ENCODE measurements at places on chromosomes 3 and 15. TPM values are rescaled to one million over a fixed set of nuclear protein-coding genes. Genes with fewer than 3 reads are reported as not detected.

Gene LXN
- total RNA-seq = 36.1 TPM

Gene RAB6B
- 3.0 TPM for total RNA-seq

- no peak for ATAC-seq
These were observed 42.3 kb downstream of the NEK10 start for GRCh38 chr3:27326629-27327545.

DNA sequence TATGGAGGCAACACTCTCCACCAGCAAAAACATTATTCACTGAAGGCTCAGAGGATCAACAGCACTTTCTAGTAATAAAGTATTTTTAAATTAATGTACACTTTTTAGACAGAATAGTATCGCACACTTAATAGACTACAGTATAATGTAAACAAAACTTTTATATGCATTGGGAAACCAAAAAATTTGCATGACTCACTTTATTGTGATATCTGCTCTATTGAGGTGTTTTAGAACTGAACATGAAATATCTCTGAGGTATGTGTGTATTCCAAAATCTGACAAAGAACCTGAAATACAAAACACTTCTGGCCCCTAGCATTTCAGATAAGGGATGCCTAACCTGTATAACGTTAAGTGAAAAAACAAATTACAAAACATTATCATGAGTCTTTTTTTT, 99.7 kb downstream of the PRICKLE2 start:
- ATAC-seq = no peak

- ATAC-seq = peak; percentile 48
These were observed 56.0 kb upstream of the LCTL start for GRCh38 chr15:66621491-66622467.

- no peak for ATAC-seq
These were observed 32.3 kb upstream of the CYP11A1 start for GRCh38 chr15:74399511-74400312.

DNA sequence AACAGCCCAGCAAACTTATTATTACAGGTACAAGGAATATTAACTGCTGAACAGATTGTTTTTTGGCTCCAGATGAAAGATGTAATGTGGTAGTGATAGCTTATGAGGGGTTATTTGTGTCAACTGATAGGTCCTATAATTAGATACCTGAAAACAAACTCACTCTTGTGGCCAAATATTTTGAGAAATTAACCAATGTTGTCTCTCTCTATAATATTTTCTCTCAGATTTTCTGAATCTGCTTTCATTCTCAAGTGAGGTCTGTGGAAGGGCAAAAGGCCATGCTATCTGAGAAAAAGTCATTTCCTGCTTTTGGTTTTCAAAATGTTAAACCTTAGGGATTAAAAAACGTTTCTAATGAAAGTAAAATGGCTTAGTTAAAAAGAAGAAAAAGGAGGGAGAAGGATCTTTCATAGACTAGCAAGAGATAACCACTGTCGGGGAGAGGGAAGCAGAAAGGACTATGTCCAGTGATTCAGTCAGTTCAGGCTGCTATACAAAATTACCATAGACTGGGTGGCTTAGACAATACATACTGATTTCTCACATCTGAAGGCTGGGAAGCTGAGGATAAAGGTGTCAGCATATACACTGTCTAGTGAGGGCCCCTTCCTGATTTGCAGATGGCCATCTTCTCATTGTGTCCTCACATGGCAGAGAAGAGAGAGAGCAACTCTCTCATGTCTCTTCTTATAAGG, 277.5 kb upstream of the P2RY1 start:
- ATAC-seq = peak; percentile 33
